Trophoblast cell (in vitro differentiated cells and primary cell): ENCODE measurements at places on chromosomes 11 and 22.

DNA sequence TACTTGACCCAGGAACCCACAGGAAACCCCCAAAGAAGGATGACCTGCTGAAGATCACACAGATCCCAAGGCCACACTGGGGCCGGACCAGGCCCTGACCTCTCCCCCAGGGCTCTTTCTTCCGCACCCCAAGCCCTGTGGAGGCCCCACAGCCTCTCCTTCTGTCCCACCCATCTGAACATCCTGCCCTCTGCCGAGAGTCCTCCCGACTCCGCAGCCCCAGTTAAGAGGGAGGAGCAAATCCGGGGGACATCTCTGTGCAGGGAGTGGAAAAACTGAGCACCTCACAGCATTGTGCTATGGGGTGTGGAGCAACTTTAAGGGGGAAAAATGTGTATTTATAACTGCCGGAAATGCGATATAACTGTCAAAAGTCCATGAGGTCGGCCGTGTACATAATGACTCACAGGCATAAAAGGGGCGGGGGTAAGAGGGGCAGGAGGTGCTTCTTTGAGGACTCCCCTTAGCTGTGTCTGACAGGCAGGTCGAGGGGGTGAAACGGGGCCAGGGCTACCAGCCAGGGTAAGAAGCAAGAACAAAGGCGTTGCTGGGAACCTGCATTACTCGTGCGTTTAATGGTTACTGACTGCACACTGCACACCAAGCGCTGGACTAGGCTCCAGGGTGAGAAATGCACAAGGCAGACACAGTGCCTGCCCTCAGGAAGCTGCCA is 57.2 kb downstream of the WNT11 start:
- no peak for DNase-seq
- H3K36me3 ChIP-seq, result no peaks in the 10 kb centered on the region
- H3K4me3 ChIP-seq, result no peak overlapping the region
- H3K27me3 ChIP-seq, result no peaks in the 10 kb centered on the region
- no peak overlapping the region for H3K27ac ChIP-seq

DNA sequence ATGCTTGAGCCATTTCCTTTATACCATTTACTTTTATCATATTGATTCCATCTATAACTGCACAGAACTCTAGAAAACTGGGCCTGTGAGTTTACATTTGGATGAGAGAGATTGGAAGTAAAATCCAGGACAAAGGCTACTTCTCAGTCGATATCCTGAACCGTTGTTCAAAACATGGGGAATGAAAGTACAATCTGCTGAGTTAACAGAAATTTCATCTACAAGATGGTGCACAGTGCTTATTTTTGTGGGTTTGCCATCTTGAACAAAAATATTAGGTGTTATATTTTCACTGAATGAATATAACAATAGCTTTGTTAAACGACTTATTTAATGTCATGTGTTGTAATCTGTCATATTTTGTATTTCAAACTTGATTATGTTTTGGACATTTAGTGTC is 622.6 kb downstream of the LUZP2 start:
- H3K27me3 ChIP-seq, result no peaks in the 10 kb centered on the region
- H3K36me3 ChIP-seq, result no peaks in the 10 kb centered on the region

GRCh38 chr11:84056653-84057376 is 770.6 kb upstream of the CCDC90B start:
- H3K36me3 ChIP-seq, result no peaks in the 10 kb centered on the region
- no peak overlapping the region for H3K27ac ChIP-seq
- H3K27me3 ChIP-seq, result no peaks in the 10 kb centered on the region
- H3K4me1 ChIP-seq, result no peaks in the 10 kb centered on the region

DNA sequence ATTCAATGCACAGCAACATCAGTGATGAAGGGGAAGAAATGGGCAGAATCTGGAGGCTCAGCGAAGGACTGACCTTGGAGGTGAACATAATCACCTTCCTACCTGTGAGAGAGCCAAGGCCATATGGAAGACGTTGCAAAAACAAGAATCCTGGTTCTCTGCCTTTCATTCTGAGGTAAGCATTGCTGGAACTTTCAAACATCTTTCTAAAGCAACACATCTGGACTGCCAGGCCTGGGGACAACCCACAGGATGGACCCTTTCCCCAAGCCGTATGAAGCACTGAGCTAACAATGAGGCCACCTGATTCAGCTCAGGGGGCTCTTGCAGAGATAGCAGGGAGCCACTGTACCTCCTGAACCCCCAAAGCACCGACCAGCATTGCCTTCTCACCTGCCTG is 70.5 kb downstream of the ETS1 start:
- no peak for DNase-seq
- H3K36me3 ChIP-seq, result peaks cover 9% of the 10 kb centered on the region
- no peaks in the 10 kb centered on the region for H3K27me3 ChIP-seq
- peaks cover 2% of the 10 kb centered on the region for H3K4me1 ChIP-seq
- no peak overlapping the region for H3K4me3 ChIP-seq

GRCh38 chr11:120818097-120818496 is 205.8 kb upstream of the TBCEL start:
- no peaks in the 10 kb centered on the region for H3K27me3 ChIP-seq
- no peak for DNase-seq
- H3K4me3 ChIP-seq, result no peak overlapping the region
- H3K36me3 ChIP-seq, result no peaks in the 10 kb centered on the region
- H3K27ac ChIP-seq, result no peak overlapping the region

GRCh38 chr11:34650528-34650927 is 29.6 kb downstream of the EHF start:
- H3K4me1 ChIP-seq, result no peaks in the 10 kb centered on the region
- H3K27me3 ChIP-seq, result no peaks in the 10 kb centered on the region
- no peak overlapping the region for H3K27ac ChIP-seq
- H3K36me3 ChIP-seq, result no peaks in the 10 kb centered on the region
- no peak for DNase-seq

DNA sequence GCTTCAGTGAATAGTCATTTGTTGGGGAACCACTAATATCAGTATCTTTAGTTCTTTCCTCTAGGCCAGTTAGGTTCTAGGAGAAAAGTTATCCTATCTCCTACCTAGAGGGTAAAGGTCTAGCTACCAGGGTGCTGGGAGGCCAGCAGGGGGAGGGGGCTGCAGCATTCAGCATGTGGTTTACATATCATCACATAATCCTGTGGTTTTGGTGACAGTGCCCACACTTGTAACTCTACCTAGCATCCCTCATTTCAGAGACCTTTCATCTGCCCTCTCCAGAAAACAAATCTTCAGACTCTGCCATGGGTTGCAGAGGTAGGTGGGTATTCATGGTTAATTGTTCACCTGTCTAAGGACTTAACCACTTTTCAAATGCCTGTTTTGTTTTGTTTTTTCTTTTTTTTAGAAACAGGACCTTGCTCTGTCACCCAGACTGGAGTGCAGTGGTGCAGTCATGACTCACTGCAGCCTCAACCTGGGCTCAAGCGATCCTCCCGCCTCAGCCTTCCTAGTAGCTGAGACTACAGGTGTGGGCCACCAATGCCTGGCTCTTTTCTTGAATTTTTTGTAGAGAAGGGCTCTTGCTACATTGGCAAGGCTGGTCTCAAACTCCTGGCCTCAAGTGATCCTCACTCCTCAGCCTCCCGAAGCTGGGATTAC is 146.8 kb downstream of the ENTHD1 start:
- H3K4me3 ChIP-seq, result no peak overlapping the region
- DNase-seq, result no peak
- H3K36me3 ChIP-seq, result no peaks in the 10 kb centered on the region
- H3K4me1 ChIP-seq, result no peaks in the 10 kb centered on the region
- H3K27me3 ChIP-seq, result no peaks in the 10 kb centered on the region

DNA sequence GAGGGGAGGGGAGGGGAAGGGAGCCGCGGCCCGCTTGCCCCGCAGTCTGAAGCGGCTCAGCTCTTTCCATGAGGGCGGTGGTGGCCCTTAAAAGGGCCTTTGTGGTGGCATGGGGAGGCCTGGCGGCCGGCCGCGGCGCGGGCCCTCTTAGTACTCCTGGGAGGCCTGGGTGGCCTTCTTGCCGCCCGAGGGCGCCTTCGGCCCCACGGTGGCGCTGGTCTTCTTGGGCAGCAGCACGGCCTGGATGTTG is 6.9 kb downstream of the DPAGT1 start:
- peak; percentile 86 for DNase-seq
- H3K36me3 ChIP-seq, result peaks cover 26% of the 10 kb centered on the region
- H3K27me3 ChIP-seq, result no peaks in the 10 kb centered on the region

GRCh38 chr11:27410272-27410671 is 47.3 kb upstream of the CCDC34 start:
- DNase-seq, result no peak
- no peaks in the 10 kb centered on the region for H3K36me3 ChIP-seq
- H3K27me3 ChIP-seq, result no peaks in the 10 kb centered on the region
- no peak overlapping the region for H3K27ac ChIP-seq
- no peak overlapping the region for H3K4me3 ChIP-seq
